ENCODE measurements at places on chromosomes 5 and 9.

DNA sequence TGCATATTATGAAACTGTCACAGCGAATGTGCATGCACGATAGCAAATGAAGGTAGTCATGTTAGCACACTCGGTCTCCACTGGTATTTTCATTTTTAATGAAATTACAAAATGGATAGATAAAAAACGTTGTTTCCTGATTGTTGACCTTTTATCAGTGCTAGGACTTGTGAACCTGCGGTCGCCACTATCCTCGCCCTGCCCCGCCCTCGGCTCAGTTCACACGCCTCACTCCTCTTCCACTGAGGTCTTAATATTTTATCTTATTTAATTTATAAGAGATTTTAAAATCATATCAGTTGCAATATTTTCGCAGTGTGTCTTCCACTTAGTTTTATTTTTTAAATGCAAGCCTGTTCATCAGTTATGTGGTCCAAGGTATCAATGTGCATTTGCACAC is 382.6 kb upstream of the IRX4 start:
- DNase-seq, result no peak

- DNase-seq, result no peak
These were observed 6.6 kb upstream of the ALDH1B1 start for GRCh38 chr9:38385896-38386295.

DNA sequence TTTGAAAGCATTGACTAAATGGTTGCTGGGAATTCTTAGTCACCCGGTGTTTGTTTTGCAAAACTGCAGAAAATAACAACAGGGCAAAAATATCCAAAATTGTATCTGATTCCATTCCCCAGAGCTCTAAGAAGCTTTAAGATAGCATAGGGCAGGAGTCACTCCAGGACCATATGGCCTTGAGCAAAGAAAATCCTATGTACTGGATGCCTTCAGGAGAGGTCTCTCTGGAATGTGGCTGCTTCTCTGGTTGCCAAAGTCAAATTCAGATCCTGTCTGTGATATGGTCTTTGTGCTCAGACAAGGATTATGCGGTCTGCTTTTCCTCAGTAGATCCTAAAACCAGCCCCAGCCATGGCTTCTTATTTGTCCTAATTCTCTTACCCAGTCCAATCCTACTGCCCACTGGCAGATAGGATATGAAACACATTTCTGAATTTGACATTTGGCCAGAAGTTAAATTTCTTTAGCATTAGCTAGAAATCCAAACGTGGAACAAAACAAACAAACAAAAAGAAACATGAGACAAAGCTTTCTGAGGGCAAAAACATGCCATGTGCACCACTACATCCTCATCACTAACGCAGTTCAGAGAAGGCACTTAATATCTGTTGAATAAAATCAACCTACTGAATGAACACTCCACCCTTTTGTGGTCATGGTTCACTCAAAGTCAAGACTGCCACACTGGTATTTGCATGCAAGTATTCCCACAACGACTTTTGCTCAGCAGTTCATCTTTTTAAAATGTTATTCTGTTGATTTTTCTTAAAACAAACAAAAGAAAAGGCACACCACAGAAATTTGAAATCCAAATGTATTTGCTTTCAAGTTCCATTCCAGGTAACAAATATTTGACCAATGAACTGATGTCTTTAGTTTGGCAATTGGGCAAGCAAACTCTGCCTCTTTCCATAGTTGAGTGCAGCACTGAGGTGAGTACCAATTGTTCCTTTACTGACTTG is 165.7 kb downstream of the TRPM6 start:
- no peak for DNase-seq

DNA sequence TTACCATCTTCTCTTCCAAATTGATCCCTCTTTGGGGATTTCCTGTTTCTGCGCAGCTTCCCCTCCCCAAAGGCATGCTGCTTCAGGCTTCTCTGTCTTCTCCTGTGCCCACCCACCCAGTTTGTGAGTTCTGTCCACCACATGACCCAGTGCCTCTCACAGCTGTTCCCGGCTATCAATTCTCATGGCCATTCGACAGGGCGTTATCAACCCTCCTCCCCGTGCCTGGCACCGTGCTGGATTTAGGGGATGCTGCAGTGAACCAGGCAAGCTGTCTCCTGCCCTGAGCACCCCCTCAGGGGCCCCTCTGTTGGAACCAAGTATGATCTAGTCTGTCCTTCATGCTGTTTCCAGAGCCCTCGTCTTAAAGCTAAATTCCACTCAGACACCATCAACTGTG is 38.7 kb downstream of the COL23A1 start:
- no peak for DNase-seq

- no peak for DNase-seq
These were observed 7.7 kb upstream of the TCOF1 start for GRCh38 chr5:150349681-150350275.

DNA sequence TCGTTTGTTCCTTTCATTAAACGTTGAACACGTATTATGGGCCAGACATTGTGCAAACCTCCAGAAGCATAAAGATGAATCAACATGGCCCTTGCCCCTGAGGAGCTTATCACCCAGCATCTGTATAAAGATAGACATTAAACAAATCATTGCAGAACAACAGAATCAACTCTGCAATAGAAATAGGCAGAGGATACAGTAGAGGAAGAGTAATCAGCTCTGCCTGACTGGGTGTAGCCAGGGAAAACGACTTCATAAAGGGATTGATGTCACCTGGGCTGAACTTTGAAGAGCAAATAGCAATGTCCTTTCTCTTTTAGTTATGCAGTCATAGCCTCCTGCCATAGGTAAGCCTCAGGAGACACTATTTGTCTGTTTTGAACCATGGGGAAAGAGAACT is 13.4 kb downstream of the RGS7BP start:
- DNase-seq, result no peak

GRCh38 chr9:137664676-137665075 is 45.9 kb downstream of the EHMT1 start:
- DNase-seq, result no peak

GRCh38 chr9:132703336-132703735 is 33.1 kb downstream of the GTF3C4 start:
- DNase-seq, result no peak

GRCh38 chr5:139710319-139711066 is 62.3 kb downstream of the CXXC5 start:
- DNase-seq, result peak; percentile 71

- DNase-seq, result no peak
These were observed 16.4 kb downstream of the SLC12A2 start for GRCh38 chr5:128099944-128100343.

DNA sequence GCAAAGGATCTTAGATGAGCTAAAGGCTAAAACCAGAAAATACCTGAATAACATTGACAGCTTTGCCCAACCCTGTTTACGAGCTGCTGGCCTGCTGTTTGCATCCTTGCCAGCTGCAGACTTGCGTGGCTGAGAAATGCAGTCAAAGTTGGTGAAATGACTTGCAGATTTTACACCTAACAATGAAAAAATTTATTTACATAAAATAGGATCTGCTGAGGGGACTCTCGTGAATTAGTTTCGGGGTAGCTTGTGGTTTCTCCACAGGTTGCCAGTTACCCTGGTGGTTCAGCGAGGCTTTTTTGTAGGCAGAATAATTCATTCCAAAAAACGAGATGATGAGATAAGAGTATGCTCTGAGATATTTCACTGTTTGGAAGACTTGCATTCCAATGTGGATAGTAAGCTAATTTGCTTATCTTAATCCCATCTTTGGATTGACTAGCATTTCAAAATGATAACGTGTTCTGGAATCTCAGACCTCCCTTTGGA is 65.7 kb upstream of the FANCC start:
- DNase-seq, result no peak

GRCh38 chr9:129868023-129868871 is 33.0 kb downstream of the USP20 start:
- no peak for DNase-seq
